ENCODE measurements at places on chromosomes 2 and 18.

GRCh38 chr2:177535958-177536504 is 143.5 kb downstream of the AGPS start:
- DNase-seq, result no peak

DNA sequence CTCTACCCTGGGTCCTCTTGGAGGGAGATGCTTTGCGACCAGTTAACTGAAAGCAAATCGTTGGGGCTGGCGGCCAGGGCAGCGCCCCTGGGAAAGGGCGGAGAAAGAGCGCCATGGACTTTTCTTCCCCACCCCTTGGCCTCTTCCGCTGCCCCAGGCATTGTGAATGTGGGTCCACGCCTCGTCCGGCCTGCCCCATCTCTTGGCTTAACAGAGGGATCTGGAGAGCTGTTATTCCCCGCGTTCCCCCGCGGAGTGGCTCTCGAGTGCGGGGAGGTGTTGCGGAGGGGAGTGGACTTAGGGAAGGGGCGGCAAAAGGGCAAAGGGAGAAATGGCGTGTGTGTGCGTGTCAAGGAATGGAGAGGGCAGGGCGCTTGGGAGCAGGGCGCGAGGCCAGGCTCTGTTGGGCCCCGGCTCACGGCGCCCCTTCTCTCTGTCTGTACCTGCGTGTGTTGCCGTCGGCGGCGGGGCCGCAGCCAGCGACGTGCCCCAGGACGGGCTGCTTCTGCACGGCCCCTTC is 6.6 kb downstream of the EMX1 start:
- no peak for DNase-seq

GRCh38 chr2:1964659-1965058 is 220.3 kb upstream of the PXDN start:
- no peak for DNase-seq

GRCh38 chr2:19312949-19313348 is 45.5 kb downstream of the OSR1 start:
- no peak for DNase-seq

DNA sequence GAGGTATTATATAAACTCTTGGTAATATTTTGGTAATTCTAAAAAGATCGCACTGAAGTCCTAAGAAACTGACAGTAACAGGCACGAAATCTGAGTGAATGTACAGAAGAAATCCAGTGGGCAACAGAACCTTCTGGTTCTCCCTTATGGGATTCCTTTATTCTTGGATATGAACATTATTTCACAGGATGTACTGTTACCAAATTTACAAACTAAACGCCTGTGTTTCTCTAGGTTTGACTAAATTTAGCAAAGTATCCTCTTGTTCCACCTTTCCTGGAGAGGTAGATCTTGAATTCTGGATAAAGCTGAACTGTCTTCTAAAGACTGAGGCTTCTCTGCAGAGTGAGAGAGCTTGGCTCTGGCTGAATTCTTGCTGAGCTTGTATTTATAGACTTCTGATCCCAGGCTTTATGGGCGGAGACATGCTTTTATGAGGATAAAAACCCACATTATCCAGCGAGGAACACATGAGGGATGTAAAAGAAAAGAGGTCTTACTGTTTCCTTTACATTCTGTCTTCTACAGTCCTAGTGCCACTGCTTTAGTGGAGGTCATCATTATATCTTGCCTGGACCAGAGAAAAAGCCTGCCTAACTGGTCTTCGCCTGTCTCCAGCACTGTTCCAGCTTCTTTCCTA is 220.8 kb downstream of the CDH2 start:
- DNase-seq, result no peak

GRCh38 chr18:54127759-54128378 is 96.6 kb downstream of the MBD2 start:
- no peak for DNase-seq

GRCh38 chr2:36824273-36824672 is 127.8 kb downstream of the VIT start:
- no peak for DNase-seq

GRCh38 chr2:75539955-75540716 is 20.6 kb downstream of the EVA1A start:
- DNase-seq, result no peak

DNA sequence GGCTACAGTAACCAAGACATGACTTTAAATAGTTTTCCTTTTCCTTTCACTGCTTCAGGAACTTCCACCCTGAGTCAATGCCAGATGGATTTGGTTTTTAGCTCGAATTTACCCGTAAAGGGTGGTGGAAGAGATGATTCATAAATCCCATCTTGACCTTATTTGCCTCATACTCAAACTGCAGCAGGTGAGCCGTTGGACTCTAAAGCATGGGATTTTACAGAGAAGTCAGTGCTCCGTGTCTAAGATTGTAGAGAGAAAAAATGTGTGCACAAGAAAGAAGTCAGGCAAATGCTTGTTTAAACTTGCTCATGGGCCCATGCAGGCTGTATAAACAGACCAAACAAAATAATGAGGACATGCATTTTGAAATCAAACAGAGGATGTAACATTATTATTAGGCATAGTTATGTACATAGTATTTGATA is 369.7 kb upstream of the TRIB2 start:
- no peak for DNase-seq

DNA sequence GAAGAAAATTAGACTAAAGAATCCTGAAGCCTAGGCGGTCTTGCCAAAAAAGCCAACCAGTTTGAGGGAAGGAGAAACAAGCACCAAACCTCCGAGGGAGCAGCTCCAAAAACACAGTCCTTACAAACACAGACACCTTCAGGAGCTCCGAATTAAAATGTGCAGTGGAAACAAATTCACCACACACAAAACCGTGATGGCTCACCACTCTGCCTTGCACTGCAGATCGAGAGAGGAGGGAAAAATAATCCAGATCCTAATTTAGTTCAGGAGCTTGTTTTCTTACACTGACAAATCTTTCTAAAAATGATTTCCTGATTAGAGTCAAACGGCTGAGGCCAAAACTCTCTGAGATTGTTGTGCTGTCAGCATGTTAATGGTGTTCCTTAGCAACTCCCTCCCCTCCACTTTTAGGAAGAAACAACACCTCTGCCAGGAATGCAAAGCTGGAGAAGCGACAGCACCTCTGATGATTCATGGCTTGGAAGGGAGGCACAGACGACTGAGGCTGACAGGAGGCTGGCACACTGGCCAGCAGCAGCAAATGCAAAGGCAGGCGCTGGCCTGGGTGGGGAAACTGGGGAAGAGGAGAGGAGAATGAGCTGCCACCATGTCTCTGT is 249.4 kb upstream of the KLHL29 start:
- no peak for DNase-seq
